Hematopoietic multipotent progenitor cell treated with erythropoietin and hydrocortisone succinate and interleukin-3 and kit ligand, for 6 days (in vitro differentiated cells): ENCODE measurements at places on chromosomes 7 and 10.

GRCh38 chr10:104540181-104540580 lies 100.9 kb upstream of the SORCS3 start:
- DNase-seq, result no peak

DNA sequence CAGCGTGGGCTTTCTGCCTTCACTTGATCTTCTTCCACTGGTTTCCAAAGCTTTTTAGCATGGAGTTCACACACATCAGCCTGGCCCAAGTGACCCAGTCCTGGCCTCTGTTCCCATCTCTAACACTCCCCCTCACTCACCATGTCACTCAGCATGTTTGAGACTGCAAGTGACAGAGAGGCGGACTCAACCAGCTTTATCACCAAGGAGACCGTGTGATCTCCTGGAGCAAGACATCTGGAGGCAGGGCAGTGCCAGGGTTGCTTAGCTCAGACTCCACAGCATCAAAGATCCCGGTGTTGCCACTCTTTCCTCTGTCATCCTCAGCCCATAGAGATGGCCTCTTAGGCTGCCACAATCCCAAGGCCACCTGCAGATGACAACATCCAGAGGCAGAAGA lies 39.4 kb downstream of the FAM241B start:
- DNase-seq, result no peak

GRCh38 chr7:129213828-129214227 lies 11.0 kb upstream of the AHCYL2 start:
- DNase-seq, result peak; percentile 58

DNA sequence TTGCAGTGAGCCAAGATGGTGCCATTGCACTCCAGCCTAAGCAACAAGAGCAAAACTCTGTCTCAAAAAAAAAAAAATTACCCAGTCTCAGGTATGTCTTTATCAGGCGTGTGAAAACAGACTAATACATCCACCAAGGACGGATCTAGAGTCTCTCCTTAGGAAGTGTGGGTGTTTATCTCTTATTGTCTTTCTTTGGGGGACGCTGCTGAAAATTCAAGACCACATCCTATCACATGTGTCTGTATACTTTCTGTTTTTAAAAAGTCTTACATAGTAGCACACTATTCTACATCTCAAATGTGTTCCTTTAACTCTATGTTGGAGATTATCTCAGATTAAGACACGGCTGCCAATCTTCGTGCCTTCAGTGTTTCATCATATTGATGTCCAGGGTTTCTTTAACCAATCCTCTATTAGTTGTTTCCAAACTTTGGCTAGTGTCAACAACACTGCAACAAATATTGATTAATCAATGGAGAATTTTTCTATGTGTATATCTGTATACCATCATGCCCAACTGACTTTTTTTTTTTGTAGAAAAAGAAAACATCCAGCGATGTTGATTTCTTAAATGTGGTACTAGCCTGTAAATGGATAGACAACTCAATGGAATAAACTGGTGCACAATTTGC lies 92.3 kb upstream of the KDM7A start:
- DNase-seq, result peak; percentile 17

DNA sequence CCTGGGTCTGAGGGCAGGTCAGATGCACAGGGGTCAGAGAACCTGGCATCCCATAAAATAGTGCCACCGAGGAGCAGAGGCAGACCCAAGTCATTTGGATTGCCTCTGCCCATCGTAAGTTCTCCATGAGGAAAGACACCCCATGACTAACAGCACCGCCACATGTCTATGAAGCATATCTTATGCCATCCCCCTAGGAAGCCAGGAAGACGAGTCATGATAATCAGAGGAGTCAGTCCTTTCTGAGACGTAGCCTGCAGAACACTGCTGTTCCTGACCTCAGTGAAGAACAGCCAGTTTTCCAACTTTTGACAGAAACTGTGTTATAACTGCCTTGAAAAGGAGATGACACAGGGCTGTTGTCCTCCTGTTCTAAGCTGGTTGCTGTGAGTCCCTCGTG lies 51.2 kb downstream of the INSYN2A start:
- DNase-seq, result no peak

DNA sequence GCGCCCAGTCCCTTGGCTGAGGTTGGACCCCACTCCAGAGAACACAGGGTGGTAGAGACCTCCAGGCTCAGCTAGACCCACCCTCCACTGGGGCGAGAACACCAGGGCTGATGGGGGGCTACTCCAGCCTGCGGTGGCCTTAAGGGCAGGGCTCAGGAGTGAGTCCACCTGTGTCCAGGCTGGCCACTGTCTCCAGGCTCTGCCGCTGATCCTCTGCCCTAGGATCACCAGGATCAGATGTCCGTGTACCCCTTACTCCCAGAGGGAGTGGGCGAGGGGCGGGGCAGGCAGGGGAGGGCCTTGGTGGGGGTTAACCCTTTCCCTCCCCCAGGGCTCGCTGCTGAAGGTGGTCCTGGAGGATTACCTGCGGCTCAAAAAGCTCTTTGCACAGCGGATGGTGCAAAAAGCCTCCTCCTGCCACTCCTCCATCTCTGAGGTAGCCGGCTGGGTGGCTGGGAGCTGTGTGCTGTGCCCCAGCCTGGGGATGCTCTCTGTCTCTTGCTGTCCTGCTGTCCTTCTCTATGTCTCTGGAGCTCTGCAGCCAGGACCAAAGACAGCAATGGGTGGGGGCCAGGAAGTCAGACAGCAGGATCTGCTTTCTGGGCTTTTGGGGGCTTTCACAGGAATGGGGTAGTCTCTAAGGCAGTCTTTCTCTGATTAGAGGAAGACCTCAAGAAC lies 38.0 kb downstream of the PSAP start:
- no peak for DNase-seq
